ENCODE measurements at places on chromosomes 2 and 18. TPM values are rescaled to one million over a fixed set of nuclear protein-coding genes. Genes with fewer than 3 reads are reported as not detected.

NRP2 gene
- 0.26 TPM for total RNA-seq

GRCh38 chr2:212348501-212348900, 190.1 kb downstream of the ERBB4 start:
- DNase-seq: no peak

DNA sequence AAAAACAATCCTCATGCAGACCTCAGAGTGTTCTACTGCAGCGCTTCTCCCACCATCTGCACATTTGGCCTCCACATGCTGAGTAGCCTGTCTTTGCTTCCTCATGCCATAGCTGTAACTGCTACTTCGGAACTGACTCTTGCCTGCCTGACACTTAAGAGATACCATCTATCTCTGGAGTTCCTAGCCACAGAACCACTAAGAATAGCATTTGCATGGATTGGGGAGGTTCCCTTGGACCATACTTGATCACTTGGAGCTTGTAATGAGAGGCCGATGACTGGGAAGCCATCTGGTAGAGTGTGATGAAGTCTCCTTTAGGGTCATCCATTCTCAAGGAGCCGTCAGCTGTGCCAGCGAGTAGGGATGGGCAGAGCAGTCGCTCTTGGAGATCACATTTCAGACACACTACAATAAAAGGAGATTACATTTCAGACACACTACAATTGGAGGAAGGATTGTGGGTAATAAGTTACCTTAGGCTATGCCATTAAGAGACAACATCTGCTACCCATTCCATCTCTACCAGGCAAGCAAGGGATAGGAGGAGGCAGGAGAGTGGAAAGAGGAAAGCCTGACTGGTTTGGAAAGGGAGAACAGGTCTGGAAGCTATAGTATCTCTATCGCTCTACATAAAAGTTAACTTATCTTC, 21.8 kb downstream of the DOK1 start:
- no peak for DNase-seq

DNA sequence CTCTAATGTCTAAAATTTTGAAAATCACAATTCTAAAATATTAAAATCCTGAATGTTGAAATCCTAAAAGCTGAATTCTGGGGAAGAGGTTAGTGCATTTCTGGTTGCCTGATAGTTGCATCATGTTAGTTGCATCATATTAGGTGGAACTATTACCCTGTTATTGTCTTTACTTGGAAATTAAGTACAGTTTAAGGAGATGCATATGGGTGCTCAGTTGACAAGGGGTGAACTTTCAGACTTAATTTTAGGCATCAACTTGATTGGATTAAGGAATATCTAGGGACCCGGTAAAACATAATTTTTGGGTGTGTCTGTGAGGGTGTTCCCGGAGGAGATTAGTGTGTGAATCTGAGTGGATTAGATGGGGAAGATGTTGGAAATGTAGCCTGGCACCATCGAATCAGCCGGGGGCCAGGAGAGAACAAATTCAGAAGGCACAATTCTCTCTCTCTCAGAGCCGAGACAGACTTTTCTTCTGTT, 409.8 kb downstream of the PLCL1 start:
- no peak for DNase-seq

GRCh38 chr2:182682210-182682609, 33.8 kb upstream of the DNAJC10 start:
- DNase-seq: no peak
